Body of pancreas (tissue), 4 donors: ENCODE measurements at places on chromosomes 1 and 21.

- no peak overlapping the region for H3K27ac ChIP-seq
- no peaks in the 10 kb centered on the region for H3K4me1 ChIP-seq
- H3K27me3 ChIP-seq = no peaks in the 10 kb centered on the region
Observed at GRCh38 chr1:81472387-81472786, 328.3 kb upstream of the ADGRL2 start.

GRCh38 chr1:173295995-173296394 lies 88.9 kb upstream of the TNFSF4 start:
- H3K27ac ChIP-seq = no peak overlapping the region
- no peaks in the 10 kb centered on the region for H3K27me3 ChIP-seq
- no peak for DNase-seq
- no peaks in the 10 kb centered on the region for H3K4me1 ChIP-seq

- H3K27ac ChIP-seq = no peak overlapping the region
- H3K4me1 ChIP-seq = peaks cover 55% of the 10 kb centered on the region
- DNase-seq = no peak
- no peaks in the 10 kb centered on the region for H3K27me3 ChIP-seq
Observed at GRCh38 chr21:34078915-34079314, 5.5 kb downstream of the MRPS6 start.

- H3K27me3 ChIP-seq = no peaks in the 10 kb centered on the region
- no peak overlapping the region for H3K27ac ChIP-seq
- H3K36me3 ChIP-seq = no peaks in the 10 kb centered on the region
- no peak for DNase-seq
- H3K4me1 ChIP-seq = peaks cover 12% of the 10 kb centered on the region
Observed at GRCh38 chr1:54781023-54781723, 16.9 kb upstream of the PARS2 start.

DNA sequence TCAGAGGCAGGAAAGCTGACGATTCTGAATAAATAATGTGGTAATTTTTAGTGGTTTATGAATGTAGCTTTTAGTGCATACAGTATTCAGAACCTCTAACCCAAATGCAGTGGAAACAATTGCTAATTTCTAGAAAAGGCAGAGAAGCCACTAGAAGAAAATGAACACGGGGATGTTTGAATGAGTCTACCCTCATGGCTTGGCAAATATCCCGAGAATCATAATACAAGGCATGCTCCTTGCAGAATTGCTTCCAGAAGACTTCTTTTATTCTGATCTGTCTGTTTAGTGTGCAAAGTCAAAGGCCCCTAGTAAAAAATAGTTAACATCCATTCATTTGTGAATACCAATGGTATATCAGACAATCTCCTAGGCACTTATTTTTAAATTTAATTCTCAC lies 246.8 kb downstream of the LMO4 start:
- no peaks in the 10 kb centered on the region for H3K27me3 ChIP-seq
- DNase-seq = no peak
- H3K4me1 ChIP-seq = no peaks in the 10 kb centered on the region
- no peaks in the 10 kb centered on the region for H3K36me3 ChIP-seq
- H3K27ac ChIP-seq = no peak overlapping the region
- H3K4me3 ChIP-seq = no peak overlapping the region

DNA sequence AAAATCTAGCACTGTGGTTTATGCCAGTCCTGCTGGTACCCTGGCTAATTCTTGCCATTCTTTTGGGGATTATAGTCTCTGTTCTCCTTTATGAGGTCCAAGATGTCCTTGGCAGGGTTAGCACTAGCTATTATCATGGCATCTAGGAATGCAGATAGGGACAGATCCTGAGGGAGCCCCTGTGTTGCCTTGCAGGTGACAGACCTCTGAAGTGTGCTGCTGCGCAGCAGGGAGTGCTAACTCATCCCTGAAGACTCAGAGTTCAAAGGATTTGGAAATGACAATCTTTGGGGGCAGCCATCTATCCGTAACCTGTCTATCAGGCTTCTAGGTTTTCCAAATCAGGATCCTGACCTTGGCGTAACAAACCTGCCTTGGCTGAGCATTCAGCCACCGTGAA lies 16.3 kb downstream of the ZFYVE9 start:
- H3K27ac ChIP-seq = no peak overlapping the region
- H3K4me3 ChIP-seq = no peak overlapping the region
- H3K27me3 ChIP-seq = no peaks in the 10 kb centered on the region
- no peak for DNase-seq
- no peaks in the 10 kb centered on the region for H3K36me3 ChIP-seq

DNA sequence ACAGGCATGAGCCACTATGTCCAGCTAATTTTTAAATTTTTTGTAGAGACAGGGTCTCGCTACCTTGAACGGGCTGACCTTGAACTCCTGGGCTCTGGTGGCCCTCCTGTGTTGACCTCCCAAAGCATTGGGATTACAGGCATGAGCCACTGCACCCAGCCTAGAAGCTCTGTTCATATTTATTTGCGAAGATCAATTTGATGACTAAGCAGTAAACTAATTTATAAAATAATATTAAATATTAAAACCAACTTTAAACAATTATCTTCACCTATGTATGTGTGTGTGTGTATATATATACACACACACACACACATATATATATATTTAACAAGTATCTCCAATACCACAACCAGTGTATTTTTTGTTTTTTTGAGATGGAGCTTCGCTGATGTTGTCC lies 4.4 kb downstream of the NADK start:
- DNase-seq = no peak
- H3K27me3 ChIP-seq = no peaks in the 10 kb centered on the region
- no peak overlapping the region for H3K27ac ChIP-seq
- no peaks in the 10 kb centered on the region for H3K36me3 ChIP-seq

- no peak for DNase-seq
- no peaks in the 10 kb centered on the region for H3K36me3 ChIP-seq
- no peaks in the 10 kb centered on the region for H3K4me1 ChIP-seq
- H3K27ac ChIP-seq = no peak overlapping the region
- H3K27me3 ChIP-seq = no peaks in the 10 kb centered on the region
- no peak overlapping the region for H3K4me3 ChIP-seq
Observed at GRCh38 chr1:172390683-172391551, 29.6 kb upstream of the C1orf105 start.

DNA sequence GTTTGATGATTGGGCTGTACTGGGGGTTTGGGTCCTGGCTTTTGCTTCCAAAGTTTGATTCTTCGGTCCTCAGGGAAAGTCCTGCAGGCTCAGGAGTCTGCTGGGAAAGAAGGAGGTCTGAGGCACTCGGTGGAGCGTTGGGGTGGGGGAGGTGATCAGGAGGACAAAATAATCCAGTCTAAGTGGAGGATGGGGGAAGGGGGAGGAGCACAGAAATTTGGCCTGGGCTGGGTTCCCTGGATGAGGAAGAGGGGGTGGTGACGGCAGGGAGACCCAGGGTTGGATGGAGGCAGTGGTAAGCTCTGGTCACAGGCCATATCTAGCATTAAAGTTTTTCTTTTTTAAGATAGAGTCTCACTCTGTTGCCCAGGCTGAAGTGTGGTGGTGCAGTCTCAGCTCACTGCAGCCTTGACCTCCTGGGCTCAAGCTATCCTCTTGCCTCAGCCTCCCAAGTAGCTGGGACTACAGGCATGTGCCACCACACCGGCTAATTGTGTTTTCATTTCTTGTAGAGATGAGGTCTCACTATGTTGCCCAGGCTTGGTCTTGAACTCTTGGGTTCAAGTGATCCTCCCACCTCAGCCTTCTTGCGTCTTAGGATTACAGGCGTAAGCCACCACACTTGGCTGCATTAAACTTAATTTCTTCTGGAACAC lies 6.8 kb downstream of the SH2D2A start:
- no peak overlapping the region for H3K27ac ChIP-seq
- H3K36me3 ChIP-seq = no peaks in the 10 kb centered on the region
- no peak for DNase-seq
- no peaks in the 10 kb centered on the region for H3K27me3 ChIP-seq
- no peak overlapping the region for H3K4me3 ChIP-seq

DNA sequence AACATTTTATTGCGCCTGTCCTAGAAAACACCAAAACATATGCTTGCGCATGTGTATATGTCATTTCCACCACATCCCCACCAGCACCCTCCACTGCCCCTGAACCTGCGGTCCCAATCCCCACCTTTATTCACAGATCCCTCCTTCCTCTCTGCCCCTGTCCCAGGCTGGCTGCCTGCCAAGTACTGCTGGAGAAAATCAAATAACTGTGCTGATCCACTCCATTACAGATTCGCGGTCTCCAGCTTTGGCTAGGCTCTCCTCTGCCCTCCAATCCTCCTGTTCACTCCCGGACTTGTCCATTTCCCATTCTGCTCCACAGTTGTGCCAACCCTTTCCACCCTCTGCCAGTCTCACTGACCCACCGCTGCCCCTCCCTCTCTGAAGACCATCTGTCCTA lies 59.3 kb upstream of the GJB5 start:
- H3K27ac ChIP-seq = no peak overlapping the region
- H3K4me1 ChIP-seq = no peaks in the 10 kb centered on the region
- H3K4me3 ChIP-seq = no peak overlapping the region

- DNase-seq = no peak
- H3K4me3 ChIP-seq = no peak overlapping the region
- no peak overlapping the region for H3K27ac ChIP-seq
- H3K4me1 ChIP-seq = no peaks in the 10 kb centered on the region
- H3K27me3 ChIP-seq = no peaks in the 10 kb centered on the region
Observed at GRCh38 chr1:6508816-6509189, 17.3 kb upstream of the PLEKHG5 start.

GRCh38 chr1:94068999-94069918 lies 51.7 kb downstream of the ABCA4 start:
- H3K4me1 ChIP-seq = peaks cover 56% of the 10 kb centered on the region
- H3K36me3 ChIP-seq = no peaks in the 10 kb centered on the region
- no peak overlapping the region for H3K4me3 ChIP-seq

- no peak for DNase-seq
- no peak overlapping the region for H3K27ac ChIP-seq
- H3K4me1 ChIP-seq = no peaks in the 10 kb centered on the region
- no peaks in the 10 kb centered on the region for H3K27me3 ChIP-seq
- H3K4me3 ChIP-seq = no peak overlapping the region
Observed at GRCh38 chr1:94303005-94303404, 65.6 kb upstream of the ARHGAP29 start.

DNA sequence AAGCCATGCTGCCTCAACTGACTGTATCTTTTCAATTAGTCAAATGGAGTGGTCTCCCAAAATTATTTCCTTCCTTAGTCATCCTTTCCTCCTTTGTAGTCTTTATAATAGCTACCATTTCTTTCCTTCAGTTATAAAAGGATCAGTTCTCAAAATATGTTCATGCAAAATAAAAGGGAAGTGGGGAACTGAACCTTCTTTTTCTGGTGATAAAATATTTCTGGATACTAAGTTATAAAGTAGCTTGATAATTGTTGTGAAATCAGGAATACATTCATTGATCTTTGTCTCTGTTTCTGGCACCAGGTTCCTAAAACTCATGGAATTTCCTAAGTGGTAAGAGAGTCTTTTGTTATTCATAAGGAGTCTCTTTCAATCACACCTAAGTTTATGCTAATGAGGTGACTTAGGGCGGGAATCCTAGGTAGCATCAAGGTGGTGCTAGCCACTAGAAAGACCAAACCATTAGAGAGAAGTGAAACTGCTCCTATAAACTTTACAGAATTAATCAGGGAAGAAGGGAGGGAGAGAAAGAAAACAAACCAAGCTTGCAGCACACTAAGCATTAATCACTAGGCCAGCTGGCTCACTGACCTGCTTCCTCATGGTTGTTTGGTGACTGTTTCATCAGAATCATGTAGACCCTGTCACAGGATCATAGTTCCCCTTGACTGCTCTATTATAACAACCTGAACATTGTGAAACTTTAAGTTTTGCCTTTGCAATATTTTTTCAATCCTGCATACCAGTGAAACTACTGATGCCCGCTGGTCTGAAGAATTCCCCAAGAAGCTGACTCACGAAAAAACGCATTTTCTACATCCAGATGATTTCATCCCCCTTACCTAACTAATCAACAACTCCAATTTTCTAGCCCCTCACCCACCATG lies 161.6 kb upstream of the PTBP2 start:
- H3K36me3 ChIP-seq = no peaks in the 10 kb centered on the region
- H3K4me3 ChIP-seq = no peak overlapping the region

DNA sequence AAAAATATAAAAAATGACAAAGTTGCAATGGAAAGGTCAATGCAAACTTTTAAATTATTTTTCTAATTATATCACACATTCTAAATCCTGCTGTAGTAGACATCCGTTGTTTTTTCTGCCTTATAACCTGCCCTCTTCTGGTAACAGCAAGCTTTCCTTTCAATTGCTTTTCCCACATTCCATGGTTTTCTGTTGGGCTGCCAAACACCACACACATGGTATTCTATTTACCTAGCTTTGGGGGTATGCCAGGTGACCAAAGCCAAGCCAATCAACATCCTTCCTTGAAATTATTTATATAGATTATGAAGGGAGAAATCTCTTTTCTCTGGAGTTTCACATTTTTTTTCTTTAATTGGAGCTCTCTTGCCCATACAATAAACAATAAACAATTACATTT lies 3.4 kb upstream of the LAMC1 start:
- no peak overlapping the region for H3K4me3 ChIP-seq
- peak; percentile 68 for DNase-seq
- H3K4me1 ChIP-seq = peaks cover 35% of the 10 kb centered on the region
- no peaks in the 10 kb centered on the region for H3K27me3 ChIP-seq

- no peaks in the 10 kb centered on the region for H3K4me1 ChIP-seq
- H3K27ac ChIP-seq = no peak overlapping the region
- no peaks in the 10 kb centered on the region for H3K36me3 ChIP-seq
- H3K4me3 ChIP-seq = no peak overlapping the region
Observed at GRCh38 chr1:86858524-86859261, 55.2 kb downstream of the SELENOF start.

DNA sequence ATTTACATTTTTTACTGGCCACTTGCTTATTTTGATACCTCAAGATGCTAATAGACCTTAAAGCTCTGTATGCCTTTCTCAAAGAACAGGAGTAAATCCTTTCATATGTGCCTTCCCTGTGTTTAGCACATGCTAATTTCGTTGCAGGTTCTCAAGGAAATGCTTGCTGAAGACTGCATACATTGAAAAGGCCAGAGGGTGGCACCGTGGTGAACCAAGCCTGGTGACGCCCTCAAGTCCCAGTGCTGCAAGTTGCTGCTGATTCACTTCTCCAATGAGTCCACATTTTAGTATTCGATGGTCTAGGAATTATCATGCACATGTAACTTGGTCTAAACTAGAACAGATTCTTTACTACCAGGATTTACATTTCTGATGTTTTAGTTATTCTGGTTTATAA lies 94.1 kb downstream of the CLDN17 start:
- H3K4me3 ChIP-seq = no peak overlapping the region
- no peaks in the 10 kb centered on the region for H3K36me3 ChIP-seq
- H3K27me3 ChIP-seq = no peaks in the 10 kb centered on the region
- no peaks in the 10 kb centered on the region for H3K4me1 ChIP-seq

GRCh38 chr1:1889847-1890505 lies 911 bp downstream of the GNB1 start:
- H3K4me1 ChIP-seq = peaks cover 59% of the 10 kb centered on the region
- peak overlapping the region; percentile 81 for H3K4me3 ChIP-seq
- no peaks in the 10 kb centered on the region for H3K27me3 ChIP-seq
- DNase-seq = peak; percentile 55
